ENCODE measurements at places on chromosomes 1 and 21.
A peak's percentile ranks its signal among the peaks of the same experiment; 100 is the strongest.

DNA sequence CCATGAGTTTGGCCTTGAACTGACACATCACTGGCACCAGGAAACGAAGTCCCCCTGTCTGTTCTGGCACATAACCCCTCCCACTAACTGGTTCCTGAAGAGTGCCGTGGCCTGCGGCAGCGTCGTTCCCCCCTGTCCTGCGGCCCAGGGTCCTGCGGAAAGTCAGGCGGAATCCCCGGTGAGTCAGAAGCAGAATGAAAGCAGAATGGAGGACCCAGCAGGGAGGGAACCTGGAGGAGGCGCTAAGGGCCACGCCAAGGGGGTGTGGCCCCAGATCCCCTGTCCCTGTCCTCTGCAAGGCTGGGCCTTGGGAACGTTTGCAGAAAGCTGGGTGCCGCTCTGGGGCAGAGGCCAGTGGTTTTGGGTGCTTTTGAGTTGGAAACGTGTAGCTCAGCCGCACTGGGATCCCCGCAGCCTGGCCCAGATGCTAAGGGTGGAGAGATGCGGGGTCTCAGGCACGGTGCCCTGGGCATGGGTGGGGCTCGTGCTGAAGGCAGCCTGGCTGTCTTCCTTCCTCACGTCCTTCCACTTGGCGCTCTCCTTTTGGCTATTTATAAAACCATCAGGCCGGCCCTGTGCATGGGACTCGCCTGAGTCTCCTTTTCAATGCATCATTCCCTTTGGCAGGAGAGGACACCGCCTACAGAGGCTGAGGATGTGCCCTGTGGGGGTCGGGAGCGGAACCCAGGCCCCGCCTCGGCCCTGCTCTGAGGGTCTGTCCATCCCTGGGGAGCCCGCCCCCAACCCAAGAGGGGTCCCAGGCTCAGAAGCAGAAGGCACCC lies 36.2 kb downstream of the TP73 start:
- DNase-seq: no peak

GRCh38 chr1:202249436-202249835 lies 55.8 kb downstream of the LGR6 start:
- no peak for DNase-seq

GRCh38 chr21:28699186-28699585 lies 293.5 kb downstream of the LTN1 start:
- no peak for DNase-seq

- peak; percentile 20 for DNase-seq
Observed at GRCh38 chr1:234844479-234845031, 234.6 kb upstream of the IRF2BP2 start.
